ENCODE measurements at places on chromosomes 4 and X.

DNA sequence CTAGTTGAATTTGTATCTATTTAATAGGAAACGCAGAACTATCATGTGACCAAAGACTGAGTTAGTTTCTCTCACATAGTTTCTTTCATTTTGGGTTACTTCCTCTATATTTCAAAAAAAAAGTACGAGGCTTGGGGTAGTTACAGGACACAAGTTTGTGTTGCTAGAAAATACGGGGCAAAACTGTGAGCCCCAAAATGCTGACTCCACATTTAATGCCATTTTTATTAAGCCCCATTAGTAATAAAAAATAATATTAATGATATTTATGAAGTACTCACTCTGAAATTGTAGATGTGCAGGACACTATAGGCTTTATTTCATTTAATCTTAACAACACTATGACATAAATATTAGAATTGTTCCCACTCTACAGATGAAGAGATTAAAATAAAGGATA is 268.6 kb downstream of the DTHD1 start:
- DNase-seq, result no peak

GRCh38 chrX:10052906-10053625 is 85.9 kb downstream of the CLDN34 start:
- DNase-seq, result no peak

DNA sequence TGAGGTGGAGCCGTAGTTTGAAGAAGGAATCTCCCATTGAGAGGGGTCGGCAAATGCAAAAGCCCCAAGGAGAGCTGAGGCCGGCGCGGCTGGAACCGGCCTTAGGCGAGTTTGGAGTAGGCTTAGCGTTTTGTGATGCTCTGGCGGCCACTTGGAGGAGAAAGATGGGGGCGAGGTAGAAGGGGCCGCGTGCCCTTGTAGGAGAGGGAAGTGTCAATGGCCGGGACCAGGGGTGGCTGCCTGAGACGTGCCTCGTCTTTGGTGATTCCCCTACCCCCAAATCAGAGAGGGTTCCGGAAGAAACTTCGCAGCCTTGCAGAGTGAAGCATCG is 11.7 kb downstream of the MSX1 start:
- DNase-seq, result no peak

GRCh38 chrX:38717871-38718270 is 83.4 kb upstream of the MID1IP1 start:
- no peak for DNase-seq

DNA sequence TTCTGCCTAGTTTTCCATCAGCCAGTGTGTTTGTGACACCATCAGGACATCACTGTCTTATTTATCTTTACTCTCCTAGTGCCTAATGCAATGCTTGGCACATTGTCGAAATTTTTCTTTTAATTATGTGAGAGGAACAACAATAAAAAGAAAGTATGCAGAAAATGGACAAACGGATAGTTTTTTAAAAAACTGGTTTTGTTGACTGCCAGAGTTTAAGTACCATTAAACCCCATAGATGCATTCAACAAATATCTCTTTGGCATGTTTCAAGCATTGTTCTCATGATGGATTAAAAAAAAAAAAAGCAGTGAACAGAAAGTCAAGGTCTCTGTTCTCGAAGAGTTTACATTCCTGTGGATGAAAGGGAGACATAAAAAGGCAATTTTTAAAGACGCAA is 398.4 kb downstream of the PPP3CA start:
- no peak for DNase-seq

DNA sequence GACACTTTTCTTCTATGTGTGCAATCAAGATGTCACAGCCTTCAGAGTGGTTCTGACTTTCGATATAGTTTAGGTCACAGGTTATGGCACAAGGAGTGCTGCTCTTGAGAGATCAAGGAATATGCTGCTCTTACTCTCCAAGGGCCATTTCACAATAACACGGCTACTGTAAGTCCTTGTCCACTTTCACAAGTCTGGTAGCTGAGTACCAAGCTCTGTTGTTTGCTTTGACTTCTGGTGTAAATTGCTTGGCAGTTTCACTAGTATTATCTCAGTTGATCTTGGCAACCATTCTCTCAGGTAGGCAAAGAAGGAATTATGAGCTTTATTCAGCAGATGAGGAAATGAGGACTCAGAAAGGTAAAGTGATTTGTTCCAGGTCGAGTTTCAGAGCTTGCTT is 35.4 kb upstream of the SPANXB1 start:
- no peak for DNase-seq

DNA sequence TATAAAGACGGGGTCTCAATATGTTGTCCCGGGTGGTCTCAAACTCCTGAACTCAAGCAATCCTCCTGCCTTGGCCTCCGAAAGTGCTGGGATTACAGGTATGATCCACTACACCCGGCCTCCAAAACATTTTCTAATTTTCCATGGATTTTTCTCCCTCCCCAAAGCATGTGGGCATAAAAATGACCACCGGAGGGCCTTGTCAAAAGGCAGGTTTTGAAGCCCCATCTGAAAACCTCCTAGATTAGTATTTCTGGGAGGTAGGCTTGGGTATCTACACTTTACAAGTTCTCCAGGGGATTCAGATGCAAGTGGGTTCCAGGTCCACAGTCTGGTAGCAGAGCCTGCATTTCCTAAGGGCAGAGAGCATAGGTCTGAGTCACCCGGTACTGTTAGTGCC is 1.4 kb upstream of the GPR173 start:
- DNase-seq, result no peak

GRCh38 chr4:101321481-101322042 is 25.8 kb downstream of the PPP3CA start:
- DNase-seq, result no peak

DNA sequence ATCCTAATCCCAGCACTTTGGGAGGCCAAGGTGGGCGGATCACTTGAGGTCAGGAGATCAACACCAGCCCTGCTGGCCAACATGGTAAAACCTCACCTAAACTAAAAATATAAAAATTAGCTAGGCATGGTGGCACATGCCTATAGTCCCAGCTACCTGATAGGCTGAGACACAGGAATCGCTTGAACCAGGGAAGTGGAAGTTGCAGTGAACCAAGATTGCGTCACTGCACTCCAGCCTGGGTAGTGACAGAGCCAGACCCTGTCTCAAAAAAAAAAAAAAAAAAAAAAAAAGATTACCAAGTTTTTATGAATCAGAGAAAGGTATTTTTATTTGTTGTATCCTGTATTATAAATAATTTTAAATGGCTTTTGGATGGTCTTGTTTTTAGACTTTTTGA is 15.1 kb downstream of the TRAPPC11 start:
- no peak for DNase-seq

GRCh38 chr4:91914176-91914804 is 389.5 kb upstream of the GRID2 start:
- DNase-seq, result no peak

GRCh38 chr4:566508-567295 is 9.4 kb downstream of the TMEM271 start:
- no peak for DNase-seq

DNA sequence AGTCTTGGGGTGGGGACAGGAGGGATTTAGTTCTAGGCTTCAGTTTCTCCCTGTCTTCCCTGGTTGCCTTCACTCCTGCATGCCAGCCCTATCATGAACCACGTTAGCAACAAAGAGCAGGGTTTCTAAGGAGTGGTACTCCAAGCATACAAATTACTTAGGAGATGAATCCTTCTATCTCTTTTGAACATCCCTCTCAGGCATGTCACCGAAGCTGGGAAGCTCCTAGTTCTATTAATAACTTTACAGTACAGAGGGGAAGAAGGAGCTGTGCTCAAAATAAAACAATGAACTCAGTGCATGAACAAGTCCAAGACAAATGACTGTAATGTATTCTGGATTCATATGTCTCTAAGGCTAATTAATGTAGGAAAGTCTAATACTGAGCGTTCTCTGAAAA is 450.6 kb upstream of the RASGEF1B start:
- DNase-seq, result no peak
